ENCODE measurements at places on chromosomes 3 and 15.

GRCh38 chr3:37255990-37256308 lies 81.6 kb upstream of the LRRFIP2 start:
- no peak for DNase-seq

GRCh38 chr15:71237456-71238188 lies 122.4 kb downstream of the THSD4 start:
- peak; percentile 98 for DNase-seq

DNA sequence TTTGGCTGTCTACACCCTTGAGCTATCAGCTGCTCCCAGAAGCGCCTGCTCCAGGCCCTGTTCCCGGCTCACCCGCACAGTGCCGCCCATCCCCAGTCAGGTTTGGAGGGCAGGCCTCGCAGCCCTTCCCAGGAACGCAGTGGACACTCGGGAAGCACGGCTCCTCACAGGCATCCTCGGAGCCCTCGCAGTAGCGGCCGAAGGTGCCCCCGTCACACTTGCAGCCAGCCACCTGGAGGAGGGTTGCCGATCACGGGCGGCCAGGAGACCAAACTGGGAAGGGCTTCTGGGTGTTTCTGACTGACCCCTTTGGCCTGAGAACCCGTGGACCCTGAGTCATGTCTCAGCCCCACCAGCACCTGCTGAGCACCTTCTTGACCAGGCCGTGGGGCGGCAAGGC lies 33.4 kb downstream of the MUC20 start:
- no peak for DNase-seq

GRCh38 chr15:95880630-95881029 lies 449.9 kb upstream of the NR2F2 start:
- no peak for DNase-seq
